ENCODE measurements at places on chromosomes 16 and 17.

DNA sequence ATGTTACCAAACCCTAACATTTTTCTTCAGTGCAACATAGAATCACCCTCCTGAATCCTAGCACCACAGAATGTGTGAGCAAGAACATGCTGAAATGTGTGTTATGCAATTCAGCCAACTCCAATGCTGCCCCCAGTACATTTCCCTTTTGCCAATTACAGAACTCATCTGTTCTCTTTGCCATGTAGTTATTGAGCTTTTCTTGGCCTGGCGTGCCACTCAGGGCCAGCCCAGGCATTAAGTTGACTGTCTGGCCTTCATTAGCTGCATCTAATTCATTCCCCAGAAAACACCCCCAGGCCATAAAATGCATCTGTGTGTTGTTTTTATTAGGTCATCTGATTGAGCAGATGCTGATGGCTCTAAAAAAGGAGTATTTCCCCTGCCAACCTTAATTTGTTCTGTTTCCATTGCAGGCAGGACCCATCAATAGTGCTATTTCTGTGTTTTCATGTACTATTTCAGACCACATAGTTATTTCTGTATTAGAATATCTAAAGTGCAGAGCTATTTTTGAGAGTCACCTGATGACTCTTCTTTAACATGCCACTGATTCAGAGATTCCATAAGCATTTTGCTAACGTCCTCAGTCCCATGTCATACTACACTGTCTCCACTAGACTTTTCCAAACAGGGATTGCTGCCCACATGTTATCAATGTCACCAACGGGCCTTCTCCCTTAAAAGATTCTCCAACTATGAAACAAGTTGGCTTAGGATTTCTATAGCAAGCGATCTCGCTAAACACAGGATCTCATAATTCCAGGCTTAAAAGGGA is 969.7 kb downstream of the CDH11 start:
- DNase-seq, result no peak

- no peak for DNase-seq
Measured at GRCh38 chr17:41733348-41734138, 900 bp downstream of the HAP1 start.

DNA sequence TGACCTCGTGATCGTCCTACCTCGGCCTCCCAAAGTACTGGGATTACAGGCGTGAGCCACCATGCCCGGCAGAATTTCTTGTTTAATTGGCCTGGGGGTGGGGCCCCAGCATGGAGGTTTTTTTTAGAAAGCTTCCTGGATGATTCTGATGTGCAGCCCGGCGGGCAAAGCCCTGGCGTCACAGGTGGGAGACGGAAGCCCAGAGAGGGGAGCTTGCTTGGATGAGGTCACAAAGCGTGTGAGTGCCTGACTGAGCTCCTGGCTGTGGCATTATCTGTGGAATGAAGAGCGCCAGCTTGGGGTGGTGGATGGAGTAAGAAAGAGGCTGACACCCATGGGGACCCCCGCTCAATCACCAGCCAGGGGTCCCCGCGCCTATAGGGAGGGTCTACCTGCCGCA is 4.1 kb downstream of the VASN start:
- DNase-seq, result no peak

DNA sequence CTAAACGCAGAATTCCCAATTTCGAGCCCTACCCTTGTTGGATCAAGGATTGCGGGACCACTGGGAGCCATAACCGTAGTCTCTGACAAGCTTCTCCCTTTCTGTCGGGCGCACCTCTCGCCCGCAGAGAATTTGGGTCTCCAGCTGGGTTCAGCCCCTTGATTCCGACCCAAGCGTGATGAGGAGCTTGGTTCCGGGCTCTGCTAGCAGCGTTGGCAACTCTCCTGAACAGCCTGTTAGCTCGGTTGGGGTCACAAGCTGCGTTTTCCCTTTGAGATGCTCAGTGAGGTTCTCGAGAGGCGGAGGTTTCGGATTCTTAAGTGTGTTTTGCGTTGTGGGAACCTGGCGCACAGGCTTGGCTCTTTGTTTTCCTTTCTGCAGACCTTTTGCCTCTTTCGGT is 655 bp downstream of the ATXN1L start:
- DNase-seq, result no peak

DNA sequence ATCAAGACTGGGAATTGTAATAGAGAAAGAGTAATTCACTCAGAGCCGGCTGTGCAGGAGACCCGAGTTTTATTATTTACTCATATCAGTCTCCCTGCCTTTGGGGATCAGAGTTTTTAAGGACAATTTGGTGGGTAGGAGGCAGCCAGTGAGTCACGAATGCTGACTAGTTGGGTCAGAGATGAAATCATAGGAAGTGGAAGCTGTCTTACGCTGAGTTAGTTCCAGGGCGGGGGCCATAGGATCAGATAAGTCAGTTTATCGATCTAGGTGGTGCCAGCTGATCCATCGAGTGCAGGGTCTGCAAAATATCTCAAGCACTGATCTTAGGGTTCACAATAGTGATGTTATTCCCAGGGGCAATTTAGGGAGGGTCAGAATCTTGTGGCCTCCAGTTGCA is 20.2 kb upstream of the GUCY2D start:
- DNase-seq, result peak; percentile 73

DNA sequence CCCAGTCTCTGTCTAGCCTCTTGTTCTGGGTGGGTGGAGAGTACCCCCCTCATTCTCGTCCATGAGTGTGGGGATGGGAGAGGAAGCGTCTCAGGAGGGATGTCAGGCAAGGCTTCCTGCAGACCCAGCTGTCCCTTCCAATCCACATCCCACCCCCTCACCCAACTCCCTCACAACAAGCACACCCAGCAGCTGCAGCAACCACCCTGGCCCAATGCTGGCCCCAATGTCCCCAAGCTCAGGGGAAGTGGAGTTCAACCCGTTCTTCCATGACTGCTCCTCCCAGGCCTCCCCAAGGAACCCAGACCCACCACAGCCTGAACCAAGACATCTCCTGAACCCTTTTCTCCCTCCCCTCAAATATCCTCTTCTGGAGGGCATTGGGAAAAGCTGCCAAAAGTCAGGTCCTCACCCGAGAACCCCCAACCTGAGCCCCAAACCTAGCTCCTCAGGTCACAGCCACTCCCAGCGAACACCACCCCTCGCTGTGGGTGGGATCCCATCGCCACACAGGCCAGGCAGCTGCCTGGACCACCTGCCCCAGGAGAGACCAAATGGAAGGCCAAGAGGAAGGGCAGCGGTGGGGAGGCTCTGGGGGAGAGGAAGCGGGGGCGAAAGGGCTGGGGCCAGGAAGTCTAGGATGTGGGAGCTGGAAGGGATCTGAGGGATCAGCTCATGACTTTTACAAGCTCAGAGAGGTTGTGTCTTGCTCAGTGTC is 47.6 kb downstream of the FZD2 start:
- DNase-seq, result no peak

GRCh38 chr17:5819396-5819795 is 235.1 kb upstream of the NLRP1 start:
- no peak for DNase-seq

GRCh38 chr16:66427871-66428681 is 981 bp downstream of the BEAN1 start:
- DNase-seq, result no peak

- no peak for DNase-seq
Measured at GRCh38 chr17:3838206-3838605, 7.8 kb downstream of the NCBP3 start.

DNA sequence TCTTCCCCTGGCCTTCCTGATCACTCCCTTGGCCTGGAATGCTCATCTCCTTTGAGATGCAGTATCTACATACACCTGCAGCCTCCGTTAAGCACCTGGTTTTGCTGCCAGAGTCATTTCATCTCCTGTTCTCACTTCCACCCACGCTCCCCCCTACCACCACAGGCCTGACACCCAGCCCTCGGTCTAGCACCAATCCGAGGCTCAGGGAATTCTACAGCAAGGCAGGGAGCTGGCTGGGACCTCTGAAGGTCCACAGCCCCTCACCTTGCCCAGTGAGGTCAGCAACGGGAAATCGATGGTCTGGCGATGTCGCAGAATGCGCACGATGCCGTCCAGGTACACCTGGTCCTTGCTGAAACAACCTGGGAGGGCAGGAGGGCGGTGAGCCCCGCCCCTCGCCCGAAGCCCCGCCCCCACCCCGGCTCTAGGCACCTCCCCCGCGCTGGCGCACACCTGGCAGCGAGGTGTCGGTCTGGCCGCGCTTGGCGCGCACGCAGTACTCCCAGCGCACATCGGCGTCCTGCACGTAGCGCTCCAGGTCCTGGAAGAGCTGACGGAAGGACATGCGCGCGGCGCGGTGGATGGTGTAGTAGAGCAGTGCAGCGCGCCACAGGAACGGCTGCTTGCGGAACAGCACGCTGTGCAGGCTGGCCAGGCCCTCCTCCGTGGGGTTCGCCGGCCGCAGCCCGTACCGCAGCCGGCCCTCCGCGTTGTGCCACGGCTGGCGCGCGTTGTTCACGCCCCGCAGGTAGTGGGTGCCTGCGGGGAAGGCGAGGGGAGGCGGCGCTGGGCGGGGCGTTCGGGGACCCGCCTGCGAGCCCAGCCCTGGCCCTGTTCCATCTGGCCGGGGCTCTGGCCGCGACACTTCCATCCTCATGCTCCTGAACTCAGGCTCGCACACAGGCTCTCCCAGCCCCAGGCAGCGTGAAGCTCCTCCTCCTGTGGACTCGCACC is 5.7 kb downstream of the MATCAP1 start:
- DNase-seq, result no peak

- DNase-seq, result no peak
Measured at GRCh38 chr17:74807441-74807840, 31.3 kb upstream of the NAT9 start.

DNA sequence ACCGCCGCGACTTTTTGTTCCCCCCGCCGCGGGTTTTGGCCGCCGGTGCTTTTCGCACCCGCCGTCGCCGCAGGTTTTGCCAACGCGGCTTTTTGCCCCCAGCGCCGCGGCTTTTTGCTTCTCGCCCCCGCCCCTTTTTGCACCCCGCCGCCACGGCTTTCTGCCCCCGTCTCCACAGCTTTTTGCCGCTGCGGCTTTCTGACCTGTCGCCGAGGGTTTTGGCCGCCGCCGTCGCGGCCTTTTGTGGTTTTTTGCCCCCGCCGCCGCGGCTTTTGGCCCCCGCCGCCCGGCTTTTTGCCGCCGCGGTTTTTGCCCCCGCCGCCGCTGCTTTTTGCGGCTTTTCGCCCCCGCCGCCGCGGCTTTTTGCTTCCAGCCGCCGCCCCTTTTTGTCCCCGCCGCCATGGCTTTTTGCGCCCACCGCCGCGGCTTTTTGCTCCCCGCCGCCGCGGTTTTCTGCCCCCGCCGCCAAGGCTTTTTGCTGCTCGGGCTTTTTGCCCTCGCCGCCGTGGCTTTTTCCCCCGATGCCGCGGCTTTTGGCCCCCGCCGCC is 151.1 kb downstream of the KCNJ18 start:
- DNase-seq, result no peak

DNA sequence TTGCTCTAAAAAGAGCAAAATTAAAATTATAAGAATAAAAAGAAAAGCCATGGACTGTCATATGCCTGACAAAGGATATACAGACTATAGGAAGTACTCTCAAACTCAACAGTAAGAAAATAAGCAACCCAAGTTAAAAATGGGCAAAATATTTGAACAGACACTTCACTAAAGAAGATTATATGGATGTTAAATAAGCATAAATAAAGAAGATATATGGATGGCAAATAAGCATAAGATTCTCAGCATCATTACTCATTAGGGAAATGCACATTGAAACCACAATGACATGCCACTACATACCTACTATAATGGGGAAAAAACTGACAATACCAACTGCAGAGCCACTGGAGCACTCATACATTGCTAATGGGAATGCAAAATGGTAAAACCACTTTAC is 14.9 kb upstream of the BEAN1 start:
- DNase-seq, result no peak

DNA sequence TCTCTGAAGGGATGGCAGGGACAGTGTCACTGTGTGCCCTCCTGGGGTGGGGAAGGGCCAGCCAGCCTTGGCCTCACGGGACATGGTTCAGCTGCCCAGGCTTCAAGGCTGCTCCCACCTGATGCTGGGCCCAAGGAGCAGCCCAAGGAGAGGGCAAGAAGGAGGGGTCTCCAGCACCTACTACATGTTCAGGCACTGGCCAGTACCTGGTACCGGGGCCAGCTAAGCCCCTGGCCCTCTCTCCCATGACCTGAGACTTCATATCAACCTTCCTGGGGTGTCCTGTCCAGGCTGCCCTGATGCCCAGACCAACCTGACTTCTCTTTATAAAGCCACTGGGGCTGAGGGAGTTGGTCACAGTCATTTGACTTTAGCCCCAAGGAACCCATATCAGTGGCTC is 1.3 kb downstream of the USH1G start:
- no peak for DNase-seq

GRCh38 chr16:15749371-15749770 is 99.3 kb downstream of the NDE1 start:
- DNase-seq, result no peak

DNA sequence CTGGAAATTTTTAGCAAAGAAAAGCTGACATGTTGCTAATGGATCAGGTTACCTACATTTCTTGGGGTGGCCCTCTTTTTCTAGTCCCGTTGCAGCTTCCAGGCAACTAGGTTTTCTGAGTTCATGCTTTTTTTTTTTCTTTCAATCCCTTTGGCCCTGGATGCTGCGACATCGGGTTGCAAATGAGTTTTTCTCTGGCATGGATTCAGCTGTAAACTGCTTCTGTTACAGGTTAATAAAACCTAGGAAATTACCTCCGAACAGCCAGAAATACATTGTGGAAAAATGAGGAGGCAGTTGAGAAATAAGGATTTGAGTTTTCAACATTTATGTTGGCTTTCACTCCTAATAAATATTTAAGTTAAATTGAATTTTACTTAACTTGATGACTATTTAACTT is 149.8 kb upstream of the MAF start:
- DNase-seq, result no peak

DNA sequence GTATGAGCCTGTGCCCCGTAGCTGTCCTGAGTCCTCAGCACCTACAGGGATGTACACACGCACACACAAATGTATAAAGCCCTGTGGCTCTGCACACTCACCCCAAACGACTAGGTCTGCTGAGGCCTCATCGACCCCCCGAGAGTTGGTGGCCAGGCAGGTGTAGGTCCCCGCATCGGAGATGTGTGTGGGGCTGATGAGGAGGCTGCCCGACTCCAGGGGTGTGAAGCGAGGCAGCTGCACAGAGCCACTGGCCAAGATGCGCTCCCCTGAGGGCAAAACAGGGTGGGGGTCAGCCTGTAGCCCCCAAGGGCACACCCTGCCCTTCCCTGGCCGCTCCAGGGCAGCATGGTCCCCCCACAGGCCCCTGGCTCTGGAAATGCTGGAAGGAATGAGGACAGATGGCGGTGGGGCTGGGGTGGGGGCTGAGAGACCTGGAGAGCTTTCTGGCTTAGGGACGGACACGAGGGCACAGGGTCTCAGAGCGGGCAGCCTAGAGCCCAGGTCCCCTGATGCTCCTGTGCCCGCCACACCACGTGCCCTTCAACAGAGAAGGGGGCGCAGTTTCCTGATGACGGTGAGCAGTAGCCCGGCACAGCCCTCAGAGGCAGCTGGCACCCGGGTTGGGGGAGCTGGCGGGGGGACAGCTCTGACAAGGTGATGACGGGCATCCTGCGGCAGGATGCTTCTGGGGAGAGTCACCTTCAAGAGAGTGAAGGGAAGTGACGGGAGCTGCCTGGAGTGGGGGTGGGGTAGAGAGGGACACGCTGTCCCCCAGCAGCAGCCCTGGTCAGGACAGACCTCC is 119.8 kb upstream of the CDC42EP4 start:
- DNase-seq, result no peak
